ENCODE measurements at places on chromosomes 5 and 9.

DNA sequence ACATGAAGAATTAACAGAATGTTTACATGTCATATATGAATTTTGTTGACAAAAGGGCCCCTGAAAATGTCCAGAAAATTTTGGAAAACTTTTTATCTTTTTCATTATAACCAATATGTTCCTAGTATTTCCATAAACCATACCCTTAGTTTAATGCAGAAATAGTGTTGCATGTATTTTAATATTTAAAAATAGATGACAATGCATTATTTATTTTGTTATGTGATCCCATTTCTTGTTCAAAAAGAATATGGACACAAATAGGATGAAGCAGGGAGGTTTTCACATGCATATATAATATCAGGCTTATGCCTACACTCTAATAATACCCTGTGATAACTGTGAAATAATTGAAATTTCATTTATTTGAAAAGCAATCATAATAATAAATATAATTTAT, 500.5 kb downstream of the CDH18 start:
- no peak for DNase-seq

- DNase-seq, result no peak
Measured at GRCh38 chr9:2337131-2337530, 284.5 kb upstream of the VLDLR start.

DNA sequence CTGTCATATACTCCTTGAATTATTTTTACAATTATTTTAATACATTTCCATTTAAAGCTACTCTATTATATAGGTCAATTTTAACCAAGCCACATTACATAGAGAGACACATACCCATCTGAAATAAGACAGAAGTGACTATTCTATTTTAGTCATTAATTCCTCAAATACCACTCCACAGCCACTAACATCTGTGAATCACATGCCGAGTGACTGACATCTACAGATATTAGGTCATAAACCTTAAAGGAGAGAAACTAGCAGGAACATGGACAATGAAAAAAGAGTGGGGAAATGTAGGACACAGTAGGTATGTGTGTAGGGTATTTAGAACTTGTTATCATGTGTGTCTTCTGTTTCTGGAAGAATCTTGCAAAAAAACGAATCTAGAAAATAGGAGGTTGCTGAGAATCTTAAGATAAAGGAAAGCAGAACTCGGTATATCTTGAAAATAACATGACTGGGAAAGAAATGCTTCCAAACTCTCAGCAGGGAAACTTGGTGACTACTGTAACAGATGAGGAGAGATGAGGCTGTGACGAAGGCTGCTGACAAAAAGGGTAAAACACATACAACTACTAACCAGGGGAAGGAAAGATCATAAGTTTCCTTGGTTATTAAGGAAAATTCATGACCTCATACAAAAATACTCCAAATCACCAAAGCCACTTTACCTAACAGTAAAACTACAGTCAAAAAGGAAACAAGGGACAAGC, 84.6 kb downstream of the PLPP1 start:
- DNase-seq, result no peak

DNA sequence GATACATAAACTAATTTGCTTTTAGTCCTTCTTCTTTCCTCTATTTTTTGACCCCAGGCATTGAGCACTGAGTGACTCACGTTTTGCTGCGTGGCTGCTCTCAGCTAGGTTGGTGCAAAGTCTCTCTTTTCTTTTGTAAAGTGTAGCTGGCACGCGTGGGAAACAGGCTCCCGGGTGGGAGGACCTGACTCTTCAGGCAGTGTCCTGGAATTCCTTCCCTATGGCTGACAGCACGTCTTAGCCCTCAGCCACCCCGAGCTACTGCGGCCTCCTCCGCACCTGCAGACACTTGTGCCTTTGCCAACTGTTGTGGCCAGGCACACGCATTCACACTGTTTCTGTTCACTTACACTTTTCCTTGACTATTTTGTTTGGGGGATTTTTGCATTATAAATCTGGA, 877 bp upstream of the SCGB3A1 start:
- DNase-seq, result no peak

GRCh38 chr9:110536822-110537221, 42.7 kb downstream of the SVEP1 start:
- no peak for DNase-seq

DNA sequence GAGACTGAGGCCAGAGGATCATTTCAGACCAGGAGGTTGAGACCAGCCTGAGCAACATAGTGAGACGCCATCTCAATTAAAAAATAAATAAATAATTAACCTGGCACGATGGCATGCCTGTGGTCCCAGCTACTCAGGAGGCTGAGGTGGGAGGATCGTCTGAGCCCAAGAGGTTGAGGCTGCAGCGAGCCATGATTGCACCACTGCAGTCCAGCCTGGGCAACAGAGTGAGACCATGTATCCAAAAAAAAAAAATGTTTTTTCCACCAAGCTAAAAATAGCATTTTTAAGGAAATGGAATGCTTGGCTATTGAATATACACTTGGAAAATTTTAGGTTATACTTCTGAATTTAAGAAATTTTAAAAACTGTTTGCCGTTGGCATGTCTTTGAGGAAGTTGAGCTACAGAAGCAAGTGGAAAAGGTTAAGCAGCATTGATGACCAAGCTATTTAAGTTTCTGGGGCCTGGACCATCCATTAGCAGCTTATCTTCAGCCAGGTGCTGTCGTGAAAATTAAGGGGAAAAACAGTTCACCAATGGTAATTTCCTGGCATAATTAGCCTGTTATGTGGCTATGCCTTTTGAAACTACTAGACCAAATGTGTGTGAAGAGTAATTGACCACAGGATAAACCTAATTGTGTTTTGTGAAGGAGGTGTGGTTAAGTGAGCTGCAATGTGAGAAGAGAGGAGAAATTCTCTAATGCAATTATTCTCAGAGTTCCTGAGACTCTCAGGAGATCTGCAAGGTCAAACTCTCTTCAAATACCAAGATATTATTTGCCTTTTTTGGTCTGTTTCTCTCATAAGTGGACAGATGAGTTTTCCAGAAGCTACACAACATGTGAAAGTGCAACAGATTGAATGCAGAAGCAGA, 21.0 kb downstream of the F2R start:
- no peak for DNase-seq

DNA sequence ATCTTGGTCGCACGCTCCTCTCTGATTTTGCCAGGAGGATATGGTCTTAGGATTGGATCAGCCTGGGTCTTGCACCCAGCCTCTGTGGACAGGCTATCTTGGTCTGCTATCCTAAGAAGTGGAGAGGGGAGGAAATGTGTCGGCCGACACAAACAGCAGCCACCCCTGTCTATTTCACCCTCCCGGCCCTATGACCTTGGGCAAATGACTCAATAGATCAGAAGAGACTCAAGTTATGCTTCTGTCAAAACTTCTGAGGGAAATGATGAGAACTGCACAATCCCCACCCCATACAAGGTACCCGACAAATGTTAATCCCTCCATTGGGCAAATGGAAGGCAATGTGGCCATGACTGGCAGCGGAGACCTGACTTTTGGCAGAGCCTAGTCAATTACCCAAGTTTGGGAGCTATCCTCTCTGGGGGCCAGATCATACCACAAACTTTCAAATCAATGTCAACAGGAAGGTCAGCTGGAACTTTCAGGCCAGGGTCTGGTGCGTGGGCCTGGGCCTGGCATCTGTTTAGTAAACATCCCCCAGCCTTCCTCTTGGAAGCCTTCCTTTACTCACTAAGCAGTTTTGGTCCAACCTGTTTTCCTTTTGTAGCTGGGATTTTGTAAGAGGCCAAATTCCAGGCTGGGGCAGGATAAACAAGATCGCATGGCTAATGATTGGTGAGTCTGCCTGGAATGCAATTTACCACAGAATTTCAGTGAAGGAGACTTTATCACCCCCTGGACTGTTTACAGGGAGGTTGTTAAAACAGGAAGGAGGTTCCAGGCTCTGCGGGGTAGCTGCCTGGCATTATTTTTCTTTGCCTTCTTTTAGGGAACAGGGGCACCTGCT, 64.2 kb upstream of the CPEB4 start:
- no peak for DNase-seq

GRCh38 chr9:91004484-91004883, 202.9 kb downstream of the SYK start:
- no peak for DNase-seq

DNA sequence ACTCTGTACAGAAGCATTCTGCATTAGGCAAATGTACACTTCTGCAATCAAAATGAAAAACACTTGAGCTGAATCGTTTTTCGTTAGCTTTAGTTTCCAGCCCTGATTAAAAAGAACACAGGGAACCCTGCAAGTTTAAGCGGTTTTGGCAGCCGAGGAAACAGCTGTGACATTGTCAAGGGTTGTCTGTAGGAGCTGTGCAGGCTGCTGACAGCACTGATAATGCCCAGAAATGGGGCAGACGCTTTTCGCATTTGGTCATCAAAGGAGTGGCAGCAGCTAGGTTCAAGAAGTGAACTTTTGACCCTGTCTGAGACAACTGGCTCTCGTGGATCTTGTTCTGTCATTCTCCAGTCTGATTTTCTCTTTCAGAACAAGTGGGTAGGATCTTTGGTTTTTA, 165.6 kb upstream of the CCDC152 start:
- DNase-seq, result no peak

GRCh38 chr5:55657443-55657842, 54.7 kb downstream of the SLC38A9 start:
- DNase-seq, result no peak

- no peak for DNase-seq
Measured at GRCh38 chr9:134551176-134551575, 90.4 kb upstream of the COL5A1 start.

GRCh38 chr9:79774356-79774755, 202.6 kb downstream of the TLE4 start:
- no peak for DNase-seq

GRCh38 chr5:38226091-38226490, 32.3 kb upstream of the EGFLAM start:
- DNase-seq, result no peak

DNA sequence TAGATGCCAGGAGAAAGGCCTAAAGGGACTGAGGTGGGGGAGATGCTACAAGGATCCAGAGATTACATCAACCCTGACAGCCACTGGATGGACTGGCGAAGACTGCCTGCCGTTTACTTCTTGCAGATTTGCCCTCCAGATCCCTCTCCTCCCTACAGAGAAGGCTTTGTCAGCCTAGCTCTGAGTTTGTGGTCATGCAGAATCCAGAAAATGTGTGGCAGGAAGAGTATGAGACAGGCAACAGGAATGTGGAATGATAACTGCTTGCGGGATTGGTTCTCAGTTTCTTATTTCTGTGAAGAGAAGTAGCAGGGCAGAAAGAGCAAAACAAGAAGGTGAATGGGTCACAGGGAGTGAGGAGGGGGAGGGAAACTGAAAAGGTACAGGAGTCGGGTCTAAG, 129.6 kb downstream of the TLE1 start:
- no peak for DNase-seq

DNA sequence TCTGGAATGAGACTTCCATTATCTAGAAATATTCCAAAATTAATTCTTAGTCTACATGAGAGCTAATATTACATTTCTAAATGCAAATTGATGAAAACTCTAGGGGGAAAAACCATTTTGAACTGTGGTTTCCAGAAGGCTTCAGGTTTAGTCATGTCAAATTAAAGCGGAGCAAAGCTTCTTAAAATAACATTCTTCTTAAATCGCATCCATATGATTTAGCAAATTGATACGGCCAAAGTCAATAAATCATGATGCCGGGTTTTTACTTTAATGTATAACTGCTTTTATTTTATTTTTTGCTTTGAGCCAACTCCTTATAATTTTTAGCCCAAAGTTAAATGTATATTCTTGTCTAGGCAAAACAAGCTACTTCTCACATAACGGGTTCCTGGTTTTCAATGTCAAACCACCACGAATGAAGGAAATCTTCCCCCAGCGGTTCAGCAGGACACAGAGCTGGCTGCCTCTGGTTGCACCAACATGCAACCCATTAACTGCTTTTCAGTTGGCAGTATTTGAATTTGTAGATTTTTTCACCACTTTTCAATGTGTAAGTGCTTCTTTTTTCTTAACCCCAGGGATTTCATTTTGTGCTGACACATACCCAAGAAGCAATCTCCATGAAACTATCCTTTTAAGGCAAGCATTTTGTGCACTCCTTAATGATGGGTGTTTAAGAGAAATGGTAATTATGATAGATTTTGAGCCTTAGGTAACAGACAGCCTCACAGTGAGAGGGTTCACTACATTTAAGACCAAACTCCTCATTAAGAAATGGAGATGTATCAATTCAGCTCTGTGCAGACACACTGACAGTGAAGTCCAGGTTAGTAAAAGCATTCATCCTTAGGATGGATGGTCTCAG, 35.5 kb downstream of the EFNA5 start:
- no peak for DNase-seq

GRCh38 chr9:127949827-127950512, 12.3 kb upstream of the DPM2 start:
- no peak for DNase-seq

DNA sequence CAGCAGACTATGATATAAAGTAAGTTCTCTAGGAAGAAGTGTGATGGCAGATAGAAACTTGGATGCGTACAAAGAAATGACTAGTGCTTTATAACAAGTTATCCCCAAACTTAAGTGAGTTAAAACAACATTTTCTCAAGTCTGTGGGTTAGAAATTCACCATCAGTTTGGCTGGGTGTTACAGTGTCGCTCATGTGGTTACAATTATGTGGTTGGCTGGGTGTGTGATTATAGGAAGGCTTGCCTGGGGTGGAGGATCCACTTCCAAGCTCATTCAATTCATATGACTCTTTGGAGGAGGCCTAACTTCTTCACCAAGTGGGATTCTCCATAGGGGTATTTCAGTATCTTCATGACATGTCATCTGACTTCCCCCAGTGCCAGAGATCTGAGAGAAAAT, 10.3 kb upstream of the C9orf40 start:
- no peak for DNase-seq

DNA sequence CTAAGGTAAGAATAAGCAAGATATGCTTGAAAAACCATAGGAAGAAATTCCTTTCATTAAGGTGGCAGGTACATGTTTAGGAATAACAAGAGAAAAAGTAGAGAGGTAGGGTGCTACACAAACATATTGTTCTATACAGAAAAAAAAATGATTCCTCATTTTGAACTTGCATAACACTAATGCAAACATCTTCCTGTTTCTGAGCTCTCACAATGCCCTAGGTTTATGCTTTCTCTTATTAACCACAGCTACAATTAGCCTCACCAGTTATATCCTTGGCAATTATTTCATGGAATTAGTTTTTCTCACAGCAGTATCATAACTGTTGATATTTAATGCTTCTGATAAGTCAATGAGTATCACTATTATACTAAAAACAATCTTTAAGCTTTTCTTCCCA, 20.7 kb downstream of the CEMIP2 start:
- no peak for DNase-seq
